Stimulated activated CD8-positive, alpha-beta memory T cell treated with anti-CD3 and anti-CD28 coated beads, Interleukin-2, amount 100 ng/mL, for 1 hour (primary cell): ENCODE measurements at places on chromosomes 2 and 18.

- no peak for DNase-seq
These were observed 48.0 kb downstream of the LANCL1 start for GRCh38 chr2:210428393-210429179.

DNA sequence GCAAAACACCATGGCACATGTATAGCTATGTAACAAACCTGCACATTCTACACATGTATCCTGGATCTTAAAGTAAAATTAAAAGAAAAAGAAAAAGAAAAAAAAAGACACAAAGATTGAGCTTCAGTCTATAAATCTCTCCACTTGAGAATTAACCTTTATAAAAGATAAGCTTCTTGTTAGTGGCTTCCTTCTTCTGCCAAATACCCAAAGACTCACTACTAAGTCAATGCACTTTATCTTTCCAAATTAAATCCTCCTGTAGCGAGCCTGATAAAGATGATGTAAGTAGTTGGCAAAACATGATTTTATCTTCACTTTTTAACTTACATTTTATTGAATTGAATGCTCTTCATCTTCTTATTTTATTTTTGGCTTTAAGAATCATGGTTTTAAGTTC, 349.9 kb downstream of the TRIB2 start:
- DNase-seq: no peak

DNA sequence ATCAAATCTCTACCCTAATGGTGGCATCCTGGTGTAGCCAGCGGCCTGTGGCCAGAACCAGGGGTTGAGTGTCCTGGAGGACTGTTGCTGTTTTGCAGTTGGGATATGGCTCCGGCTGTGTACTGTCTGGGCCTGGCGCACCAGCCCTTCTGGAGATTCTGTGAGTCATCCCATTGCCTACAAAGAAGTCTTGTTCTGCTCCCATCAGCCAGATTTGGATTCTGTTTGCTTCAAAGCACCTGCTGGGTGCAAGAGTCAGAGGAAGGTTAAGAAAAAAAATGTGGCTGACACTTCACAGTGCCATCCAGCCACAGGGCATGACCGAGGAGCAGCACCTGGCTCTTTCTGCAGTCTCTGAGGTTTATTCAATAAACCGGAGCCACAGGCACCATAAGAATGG, 41.0 kb upstream of the ASAP2 start:
- DNase-seq: no peak

GRCh38 chr2:220743203-220743602, 828.9 kb downstream of the EPHA4 start:
- no peak for DNase-seq
